ENCODE measurements at places on chromosomes 2 and 18.

- DNase-seq = no peak
Measured at GRCh38 chr2:179746981-179747380, 114.4 kb downstream of the ZNF385B start.

DNA sequence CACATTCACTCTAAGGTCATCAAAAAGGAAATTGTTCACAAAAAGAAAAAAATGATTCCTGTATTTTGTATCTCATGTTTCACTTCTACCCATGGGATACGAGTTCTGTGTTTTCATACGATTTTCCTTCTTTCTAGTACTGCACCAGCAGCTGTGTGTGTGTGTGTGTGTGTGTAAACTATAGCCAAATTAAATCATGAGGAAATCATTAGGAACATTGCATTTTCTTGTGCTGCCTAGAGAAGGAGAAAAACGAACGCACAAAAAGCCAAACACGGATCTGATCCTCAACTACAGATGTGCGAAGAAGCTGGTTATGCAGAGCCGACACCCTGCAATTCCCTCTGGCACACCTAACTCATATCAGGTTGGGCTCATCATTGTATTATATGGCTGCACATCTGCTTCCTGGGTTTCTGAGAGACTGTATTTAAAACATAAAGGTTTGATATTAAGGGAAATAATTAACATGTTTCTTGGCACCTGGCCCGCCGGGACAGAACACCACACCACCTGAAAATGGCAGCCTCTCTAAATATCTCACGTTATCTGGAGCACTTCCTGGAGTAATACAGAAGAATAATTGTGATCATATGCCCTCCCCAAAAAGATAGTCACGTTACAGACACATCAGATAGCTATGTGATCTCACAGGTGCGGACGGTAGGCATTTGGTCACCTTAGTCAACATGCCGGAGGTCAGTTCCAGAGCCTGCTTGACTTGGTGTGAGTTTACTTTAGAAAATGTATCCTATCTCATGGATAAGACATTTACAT, 586.3 kb upstream of the SALL3 start:
- no peak for DNase-seq

- DNase-seq = no peak
Measured at GRCh38 chr2:36663851-36664695, 32.4 kb upstream of the VIT start.

DNA sequence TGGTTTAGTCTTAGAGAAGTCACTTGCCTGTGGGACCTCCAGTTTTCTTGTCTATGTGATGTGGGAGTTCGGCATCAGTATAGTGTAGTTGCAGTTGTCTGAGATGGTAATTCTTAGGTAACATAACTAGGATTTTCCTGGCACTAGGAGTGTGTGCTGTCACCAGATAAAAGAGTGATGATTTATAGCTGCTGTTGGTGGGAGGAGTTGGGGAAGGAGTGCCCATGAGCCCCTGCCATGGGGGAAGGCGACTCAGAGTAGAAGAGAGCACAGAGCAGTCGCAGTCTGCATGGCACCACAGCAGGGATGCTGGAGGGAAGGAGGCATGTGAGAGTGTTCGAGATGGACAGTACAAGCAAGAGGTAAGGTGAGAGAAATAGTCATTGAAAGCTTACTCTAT, 38.7 kb downstream of the ATP9B start:
- DNase-seq = no peak

GRCh38 chr2:26723991-26724750, 31.6 kb downstream of the KCNK3 start:
- no peak for DNase-seq

DNA sequence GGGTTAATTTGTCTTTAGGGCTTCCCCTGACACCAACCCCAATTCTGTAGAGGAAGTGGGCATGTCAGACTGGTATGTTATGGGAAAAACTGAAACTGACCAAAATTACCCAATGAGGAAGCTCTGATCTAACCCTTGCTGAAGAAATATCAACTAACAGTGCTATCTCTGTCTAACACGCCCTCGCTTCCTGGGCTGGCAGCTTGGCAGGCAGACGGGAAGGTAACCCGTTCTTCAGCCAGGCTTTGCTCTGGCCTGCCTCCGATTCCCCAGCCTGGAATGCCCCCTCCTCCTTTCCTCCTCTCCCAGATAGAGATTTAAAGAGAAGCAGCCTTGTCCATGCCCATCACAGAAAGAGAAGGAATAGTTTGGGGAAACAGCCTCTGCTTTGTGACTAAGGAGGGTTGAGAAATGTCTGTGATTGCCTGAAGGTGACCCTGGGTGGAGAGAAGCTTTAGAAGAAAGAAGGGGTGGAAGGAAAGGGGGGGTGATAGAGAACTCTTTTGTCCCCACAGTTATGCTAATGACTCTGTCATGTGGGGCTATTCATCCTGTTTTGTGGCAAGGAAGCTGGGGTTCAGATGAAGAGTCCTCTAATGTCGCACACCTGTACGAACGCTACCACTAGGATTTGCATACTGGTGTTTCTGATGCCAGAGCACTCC, 15.4 kb downstream of the HK2 start:
- no peak for DNase-seq

DNA sequence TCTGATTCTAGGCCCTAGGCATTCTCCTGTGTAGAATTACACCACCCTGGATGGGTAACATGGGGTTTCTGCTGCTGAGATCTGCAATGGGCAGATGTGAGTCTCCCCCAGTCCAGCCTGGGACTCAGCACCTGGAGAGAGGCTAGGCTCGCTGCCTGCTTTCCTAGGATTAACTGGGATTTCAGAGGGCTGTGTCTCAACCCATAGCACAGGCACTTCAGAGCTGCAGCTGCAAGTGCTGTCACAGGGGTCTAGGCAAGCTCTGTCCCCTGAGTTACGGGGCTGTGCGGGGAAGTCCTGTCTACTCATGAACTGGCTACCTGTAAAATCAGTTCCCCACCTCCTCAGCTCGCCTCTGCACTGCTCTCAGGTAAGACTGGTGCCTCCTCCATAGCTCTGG, 51.5 kb downstream of the CABLES1 start:
- no peak for DNase-seq

DNA sequence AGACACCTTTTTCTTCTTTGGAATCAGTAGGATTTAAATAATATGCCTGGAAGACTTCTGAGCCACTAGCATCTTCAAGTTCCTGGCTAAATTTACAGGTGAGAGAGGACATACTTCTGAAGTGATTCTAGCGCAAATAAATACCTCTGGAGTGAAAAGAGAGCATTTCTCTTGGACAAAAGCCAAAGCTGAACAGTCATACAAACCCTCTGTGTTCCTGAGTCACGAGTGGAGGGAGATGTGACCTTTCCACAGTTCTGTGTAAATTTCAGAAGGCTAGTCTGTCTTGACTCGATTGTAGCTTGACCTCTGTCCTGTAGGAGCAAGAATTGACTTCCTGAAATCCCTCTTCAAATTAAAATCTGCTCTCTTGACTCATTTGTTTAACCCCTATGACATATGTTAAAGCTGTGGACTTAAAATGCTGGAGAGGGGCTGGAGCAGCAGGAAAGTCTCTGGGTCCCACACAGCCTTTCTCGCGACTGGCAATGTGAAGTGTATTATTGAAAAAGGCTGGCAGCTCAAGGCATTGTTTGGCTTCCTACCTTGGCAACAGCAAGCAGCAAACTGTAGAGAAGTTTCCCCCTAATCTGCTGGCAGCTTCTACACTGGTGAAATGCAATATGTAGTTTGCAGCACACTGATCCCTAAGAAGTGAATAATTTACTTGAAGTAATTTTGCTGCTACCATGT, 79.6 kb upstream of the GCFC2 start:
- no peak for DNase-seq
